Posterior cingulate gyrus (tissue), 11 donors: ENCODE measurements at places on chromosomes 6 and 20.

- DNase-seq = no peak
Measured at GRCh38 chr6:138004430-138005287, 102.6 kb downstream of the PERP start.

DNA sequence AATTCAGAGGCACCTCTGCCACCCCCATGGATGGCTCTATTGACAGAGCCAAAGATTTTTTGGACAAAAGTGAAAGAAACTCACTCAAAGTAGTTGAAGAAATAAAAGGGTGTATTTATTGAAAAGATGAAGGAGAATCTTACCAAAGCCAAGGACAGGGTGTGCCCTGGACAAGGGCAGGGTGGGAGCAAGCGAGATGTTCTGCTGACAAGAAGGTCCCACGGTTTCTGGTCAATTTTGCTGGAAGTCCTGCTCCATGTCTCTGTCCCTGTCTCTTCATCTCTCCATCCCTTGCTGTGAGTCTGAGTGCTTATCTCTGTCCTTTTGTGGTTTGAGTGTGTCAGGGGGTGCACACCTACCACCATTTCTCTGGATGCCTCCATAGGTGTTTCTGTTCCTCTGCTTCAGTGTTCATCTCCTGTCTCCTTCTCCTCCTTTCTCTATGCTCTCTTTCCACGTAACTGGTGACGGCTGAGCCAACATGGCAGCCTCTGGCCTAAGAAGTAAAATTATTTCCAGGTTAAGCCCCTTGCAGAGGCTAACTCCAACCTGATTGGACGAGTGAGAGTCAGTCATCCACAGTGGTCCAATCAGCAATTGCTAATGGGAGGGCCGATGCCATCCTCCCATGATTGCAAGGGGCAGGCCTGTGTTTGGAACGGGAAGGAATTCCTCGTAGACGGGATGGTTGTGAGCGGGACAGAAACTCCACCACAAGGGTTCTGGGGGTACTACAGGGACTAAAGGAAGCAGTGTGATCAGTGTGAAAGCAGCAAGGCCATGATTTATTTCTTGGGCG lies 502.1 kb upstream of the CDH4 start:
- no peak for DNase-seq

- no peak for DNase-seq
Measured at GRCh38 chr6:14269436-14269835, 151.9 kb downstream of the CD83 start.

DNA sequence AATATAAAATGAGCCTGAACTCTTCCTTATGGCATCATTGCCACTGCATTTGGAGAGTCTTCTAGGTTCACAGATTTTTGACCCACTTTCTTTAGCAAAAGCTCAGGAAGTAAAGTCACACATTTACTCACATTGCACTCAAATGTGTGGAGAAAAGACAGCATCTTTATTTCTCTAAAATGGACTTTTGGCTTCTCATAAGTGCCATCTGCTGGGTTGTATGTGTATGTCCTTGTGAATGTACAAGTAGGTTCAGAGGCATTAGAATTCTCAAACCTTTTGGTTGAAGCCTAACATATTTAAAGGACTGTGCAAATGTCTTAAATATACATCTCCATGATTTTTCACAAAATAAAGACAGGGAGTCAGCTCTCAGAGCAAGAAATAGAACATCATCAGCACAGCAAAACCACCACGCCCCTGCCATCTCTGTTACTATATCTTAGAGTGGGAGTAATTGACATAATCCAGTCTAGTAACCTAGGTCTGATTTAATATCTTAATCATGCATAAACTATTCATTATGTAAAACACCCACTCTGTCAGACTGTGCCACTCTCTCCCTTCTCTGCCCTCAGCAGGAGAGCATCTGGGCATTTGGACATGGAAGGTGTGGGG lies 42.2 kb upstream of the SPTLC3 start:
- no peak for DNase-seq

GRCh38 chr20:59145924-59146779 lies 17.5 kb upstream of the ZNF831 start:
- no peak for DNase-seq
